Psoas muscle (tissue), 8 donors: ENCODE measurements at places on chromosomes 3 and 15. TPM values are rescaled to one million over a fixed set of nuclear protein-coding genes. Genes with fewer than 3 reads are reported as not detected.

Gene NEK10
- polyA plus RNA-seq, result 1.3 TPM

Gene HTR3E
- polyA plus RNA-seq, result not detected

Gene TPM1
- polyA plus RNA-seq, result 4,515 TPM

Gene PRSS50
- 0.01 TPM for polyA plus RNA-seq
